ENCODE measurements at places on chromosomes 13 and 19.

GRCh38 chr19:7509625-7510024 lies 6.3 kb upstream of the ZNF358 start:
- DNase-seq, result peak; percentile 49
- H3K4me1 ChIP-seq, result no peaks in the 10 kb centered on the region
- no peak overlapping the region for H3K27ac ChIP-seq
- no peaks in the 10 kb centered on the region for H3K27me3 ChIP-seq
- no peak overlapping the region for H3K4me3 ChIP-seq

DNA sequence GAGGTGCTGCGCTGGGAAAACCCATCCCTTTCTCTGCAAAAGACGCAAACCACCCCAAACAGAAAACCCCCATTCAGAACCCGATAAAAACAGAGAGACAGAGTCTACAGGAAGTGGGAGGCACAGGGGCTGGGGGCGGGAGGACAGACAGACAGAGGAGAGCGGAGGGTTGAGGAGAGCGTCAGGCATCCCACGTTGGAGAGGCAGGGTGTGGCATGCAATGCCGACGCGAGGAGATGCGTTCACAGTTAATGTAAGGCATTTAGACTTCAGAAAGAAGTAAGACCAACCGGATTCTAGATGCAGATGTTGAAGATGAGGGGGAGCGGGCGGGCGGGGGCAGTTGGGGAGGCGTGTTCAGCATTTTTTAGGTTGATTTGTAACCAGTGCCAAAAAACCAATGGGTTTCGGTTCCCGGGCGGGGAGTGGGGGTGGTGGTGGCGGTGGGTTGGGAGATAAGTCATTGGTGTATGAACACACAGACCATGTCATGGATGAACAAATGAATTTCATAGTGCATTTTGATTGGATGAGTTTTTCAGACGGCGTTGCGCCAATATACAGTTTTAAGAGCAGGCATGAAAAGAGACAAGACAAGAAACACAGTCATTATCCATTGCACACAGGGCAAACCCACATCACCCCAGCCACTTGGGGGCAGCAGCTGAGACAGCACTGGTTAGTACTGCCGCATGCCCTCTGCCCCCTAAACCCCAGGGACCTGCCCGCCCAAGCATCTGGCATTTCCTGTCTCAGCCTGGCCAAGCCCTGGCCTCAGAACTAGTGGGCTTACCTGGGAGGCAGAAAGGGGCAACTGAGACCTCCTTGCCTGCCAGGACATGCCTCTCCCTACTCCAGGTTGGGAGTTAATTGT lies 91.3 kb downstream of the IER2 start:
- DNase-seq, result peak; percentile 13
- H3K4me3 ChIP-seq, result no peak overlapping the region
- no peak overlapping the region for H3K27ac ChIP-seq
- H3K27me3 ChIP-seq, result no peaks in the 10 kb centered on the region
- no peaks in the 10 kb centered on the region for H3K36me3 ChIP-seq

- no peak overlapping the region for H3K27ac ChIP-seq
- no peaks in the 10 kb centered on the region for H3K27me3 ChIP-seq
- peaks cover under 1% of the 10 kb centered on the region for H3K4me1 ChIP-seq
- H3K4me3 ChIP-seq, result no peak overlapping the region
- H3K36me3 ChIP-seq, result no peaks in the 10 kb centered on the region
- DNase-seq, result no peak
These were observed 115.3 kb downstream of the NALCN start for GRCh38 chr13:101301053-101301452.

DNA sequence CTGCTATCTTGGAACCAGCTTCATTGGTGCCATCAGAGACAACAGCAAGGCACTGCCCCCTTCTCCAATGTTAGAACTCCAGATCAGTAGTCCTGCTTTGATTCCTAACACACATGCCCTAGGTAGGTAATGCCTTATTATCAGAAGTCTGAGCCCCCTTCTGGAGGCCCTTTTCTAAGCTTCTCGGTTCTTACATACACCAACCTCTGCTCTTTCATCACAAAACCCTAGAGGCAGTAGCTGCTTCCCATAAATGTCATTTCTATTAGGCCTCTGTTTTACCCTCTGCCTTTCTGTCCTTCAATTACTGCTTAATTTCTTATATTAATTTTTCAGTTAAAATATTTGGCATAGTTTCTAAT lies 65.3 kb upstream of the KLHL1 start:
- H3K27me3 ChIP-seq, result no peaks in the 10 kb centered on the region
- no peak for DNase-seq
- no peaks in the 10 kb centered on the region for H3K4me1 ChIP-seq
- H3K36me3 ChIP-seq, result no peaks in the 10 kb centered on the region

GRCh38 chr19:3725121-3725520 lies 16.9 kb downstream of the TJP3 start:
- H3K4me1 ChIP-seq, result peaks cover 3% of the 10 kb centered on the region
- H3K27ac ChIP-seq, result no peak overlapping the region
- no peak overlapping the region for H3K4me3 ChIP-seq
- H3K36me3 ChIP-seq, result no peaks in the 10 kb centered on the region

- peak overlapping the region; percentile 98 for H3K27ac ChIP-seq
- peaks cover 55% of the 10 kb centered on the region for H3K4me1 ChIP-seq
- DNase-seq, result no peak
- peak overlapping the region; percentile 66 for H3K4me3 ChIP-seq
- H3K36me3 ChIP-seq, result peaks cover 33% of the 10 kb centered on the region
These were observed 1.7 kb downstream of the RBM26 start for GRCh38 chr13:79404361-79404760.

DNA sequence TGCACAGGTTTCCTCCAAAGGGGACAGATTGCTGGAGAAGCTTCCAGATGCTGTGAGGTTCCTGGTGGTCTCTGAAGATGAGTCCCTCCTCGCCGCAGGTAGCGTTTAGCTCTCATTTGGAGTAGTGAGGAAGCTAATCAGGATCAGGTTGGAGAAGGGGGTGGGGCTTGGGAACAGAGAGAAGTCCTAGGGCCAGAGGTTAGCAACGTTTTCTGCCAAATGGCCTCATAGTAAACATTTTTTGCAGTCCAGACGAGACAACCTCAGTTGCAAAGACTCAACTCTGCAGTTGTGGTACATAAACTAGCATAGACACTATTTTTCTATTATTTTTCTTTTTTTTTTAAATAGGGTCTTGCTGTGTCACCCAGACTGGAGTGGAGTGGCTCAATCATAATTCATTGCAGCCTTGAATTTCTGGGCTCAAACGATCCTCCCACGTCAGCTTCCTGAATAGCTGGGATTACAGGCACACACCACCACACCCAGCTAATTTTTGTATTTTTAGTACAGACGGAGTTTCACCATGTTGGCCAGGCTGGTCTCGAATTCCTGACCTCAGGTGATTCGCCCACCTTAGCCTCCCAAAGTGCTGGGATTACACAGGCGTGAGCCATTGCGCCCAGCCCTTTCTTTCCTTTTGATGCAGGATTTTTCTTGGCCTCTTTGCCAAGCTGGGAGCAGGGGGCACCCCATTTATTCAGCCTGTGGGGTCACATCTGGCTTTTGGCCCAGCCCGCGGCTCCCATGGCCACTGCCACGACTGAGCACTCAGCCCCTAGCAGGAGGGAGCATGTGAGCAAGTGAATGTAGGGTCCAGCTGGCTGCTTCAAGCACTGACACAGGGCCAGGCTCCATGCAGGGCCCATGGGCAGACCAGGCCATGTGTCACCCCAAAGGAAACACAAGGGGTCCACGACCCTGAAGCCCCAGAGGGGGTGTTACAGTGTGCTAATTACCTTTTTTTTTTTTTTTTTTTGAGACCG lies 34.4 kb upstream of the SIN3B start:
- H3K4me1 ChIP-seq, result no peaks in the 10 kb centered on the region
- no peak overlapping the region for H3K27ac ChIP-seq
- no peak overlapping the region for H3K4me3 ChIP-seq
- no peaks in the 10 kb centered on the region for H3K27me3 ChIP-seq
- no peak for DNase-seq
- H3K36me3 ChIP-seq, result no peaks in the 10 kb centered on the region

GRCh38 chr13:108725471-108725870 lies 96.1 kb downstream of the MYO16 start:
- no peak for DNase-seq
- H3K36me3 ChIP-seq, result no peaks in the 10 kb centered on the region

- H3K27me3 ChIP-seq, result no peaks in the 10 kb centered on the region
- DNase-seq, result peak; percentile 57
- H3K4me1 ChIP-seq, result peaks cover 13% of the 10 kb centered on the region
- H3K4me3 ChIP-seq, result no peak overlapping the region
- peaks cover 3% of the 10 kb centered on the region for H3K36me3 ChIP-seq
These were observed 12.5 kb downstream of the PBX4 start for GRCh38 chr19:19606021-19606420.

Measured in DND-41 (cell line).